ENCODE measurements at places on chromosomes 6 and 20.

DNA sequence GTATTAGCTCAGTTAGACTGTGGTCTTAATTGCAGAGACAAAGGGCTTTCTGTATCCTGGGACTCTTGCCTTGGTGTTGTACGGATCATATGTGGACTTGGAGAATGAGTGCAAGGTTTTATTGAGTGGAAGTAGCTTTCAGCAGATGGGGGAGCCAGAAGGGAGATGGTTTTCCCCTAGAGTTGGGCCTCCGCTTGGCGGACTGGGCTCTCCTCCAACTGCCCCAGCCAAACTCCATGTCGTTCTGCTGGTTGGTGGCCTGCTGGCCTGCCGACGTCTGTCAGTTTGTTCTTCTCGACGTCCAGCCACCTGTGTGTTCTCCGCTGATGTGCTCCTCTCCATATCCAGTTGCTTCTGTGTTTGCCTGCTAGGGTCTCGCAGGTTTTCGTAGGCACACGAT lies 189.5 kb upstream of the FLRT3 start:
- DNase-seq: no peak

- DNase-seq: no peak
Observed at GRCh38 chr6:166470029-166470862, 87.5 kb upstream of the MPC1 start.

- DNase-seq: no peak
Observed at GRCh38 chr6:107235007-107235406, 119.7 kb upstream of the BEND3 start.

- DNase-seq: no peak
Observed at GRCh38 chr6:12336121-12336971, 46.2 kb downstream of the EDN1 start.

Data from AML-193 (cell line).